ENCODE measurements at places on chromosomes 13 and 19.

GRCh38 chr13:104301171-104301975, 1235.2 kb upstream of the SLC10A2 start:
- no peak for DNase-seq

DNA sequence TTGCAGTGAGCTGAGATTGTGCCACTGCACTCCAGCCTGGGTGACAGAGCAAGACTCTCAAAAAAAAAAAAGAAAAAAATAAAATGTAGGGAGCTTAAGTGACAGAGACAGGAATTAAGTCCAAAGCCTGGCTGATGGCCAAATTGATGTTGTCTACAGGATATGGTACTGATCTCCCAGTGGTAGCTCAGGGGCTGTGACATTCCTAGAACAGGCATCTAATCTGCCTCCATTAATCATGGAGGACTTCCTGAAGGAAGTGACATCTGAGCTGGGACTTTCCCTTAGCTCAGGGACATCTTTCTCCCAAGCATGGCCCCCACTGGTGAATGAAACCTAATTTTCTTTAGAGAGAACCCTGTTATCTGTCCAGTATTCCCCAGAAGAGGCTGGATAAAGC, 11.4 kb upstream of the EDDM13 start:
- no peak for DNase-seq

DNA sequence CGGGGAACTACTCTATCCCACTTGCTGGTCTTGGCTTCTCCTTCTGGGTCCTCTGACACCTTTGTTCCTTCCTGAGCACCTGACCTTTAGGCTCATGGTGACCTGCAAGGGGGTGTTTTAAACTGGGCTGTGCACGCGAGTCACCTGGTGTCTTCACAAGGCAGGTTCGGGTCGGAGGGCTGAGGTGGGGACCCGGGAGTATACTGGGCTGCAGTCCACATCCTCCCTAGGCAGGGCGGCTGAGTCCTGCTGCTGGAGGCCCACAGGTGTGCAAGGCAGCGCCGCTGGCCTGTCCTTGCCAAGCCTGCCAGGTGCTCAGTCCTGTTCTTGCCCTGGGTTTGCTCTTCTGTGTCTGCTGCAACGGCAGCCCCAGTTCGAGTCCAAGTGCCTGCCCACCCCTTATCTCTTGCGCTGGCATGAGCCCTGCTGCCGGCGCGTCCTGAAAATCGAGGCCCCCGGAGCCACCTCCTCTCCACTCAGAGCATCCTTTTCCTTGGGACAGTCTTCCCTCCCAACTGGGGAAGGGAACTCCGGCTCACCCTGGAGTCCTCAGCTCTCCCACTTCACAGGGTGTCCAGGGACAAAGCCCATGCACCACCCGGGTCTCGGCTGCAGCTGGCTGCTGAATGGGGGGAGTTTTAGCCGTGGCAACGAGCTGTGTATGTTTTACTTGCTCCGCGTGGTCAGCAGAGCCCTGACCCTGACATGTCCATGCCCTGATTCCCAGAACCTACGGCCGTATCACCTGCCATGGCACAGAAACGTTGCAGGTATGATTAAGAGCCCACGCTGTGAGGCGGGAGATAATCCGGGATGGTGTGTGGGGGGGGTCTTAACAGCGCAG, 193.5 kb downstream of the TEX29 start:
- no peak for DNase-seq

DNA sequence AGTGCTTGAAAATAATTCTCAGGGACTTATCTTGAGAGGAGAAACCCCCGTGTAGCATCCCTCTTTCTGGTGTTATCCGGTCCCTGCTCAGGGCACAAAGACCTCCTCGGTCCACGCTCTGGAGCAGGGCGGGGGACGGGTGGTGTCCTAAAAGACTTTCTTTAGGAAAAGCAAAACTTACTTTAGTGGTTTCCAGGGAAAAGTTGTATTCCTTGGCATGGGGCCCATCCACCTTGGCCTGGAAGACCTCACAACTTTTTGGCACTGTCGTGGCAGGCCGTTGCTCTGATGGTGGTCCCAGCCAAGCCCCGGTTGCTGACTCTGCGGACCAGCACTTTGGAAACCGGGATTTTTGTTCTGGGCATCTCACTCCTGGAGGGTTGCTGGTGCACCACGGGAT, 2.7 kb downstream of the AMER2 start:
- DNase-seq = no peak

DNA sequence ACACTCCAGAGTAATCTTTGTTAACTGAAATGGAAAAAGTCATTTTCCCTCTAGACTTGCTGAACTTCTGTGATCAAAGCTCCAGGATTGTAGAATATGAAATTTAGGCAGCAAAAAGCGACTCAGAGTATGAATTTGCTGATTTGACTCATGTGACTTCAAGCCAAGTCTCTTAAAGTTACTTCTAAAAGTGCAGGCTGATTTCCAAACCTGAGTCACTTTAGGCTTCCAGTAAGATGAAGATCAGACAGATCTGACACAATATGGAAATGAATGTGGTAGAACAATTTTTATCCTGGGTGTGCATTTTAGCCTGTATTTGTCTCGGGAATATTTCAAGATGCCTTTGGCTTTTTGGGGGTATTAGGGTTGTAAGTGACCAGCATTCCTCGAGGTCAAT, 151.0 kb upstream of the TMTC4 start:
- no peak for DNase-seq

DNA sequence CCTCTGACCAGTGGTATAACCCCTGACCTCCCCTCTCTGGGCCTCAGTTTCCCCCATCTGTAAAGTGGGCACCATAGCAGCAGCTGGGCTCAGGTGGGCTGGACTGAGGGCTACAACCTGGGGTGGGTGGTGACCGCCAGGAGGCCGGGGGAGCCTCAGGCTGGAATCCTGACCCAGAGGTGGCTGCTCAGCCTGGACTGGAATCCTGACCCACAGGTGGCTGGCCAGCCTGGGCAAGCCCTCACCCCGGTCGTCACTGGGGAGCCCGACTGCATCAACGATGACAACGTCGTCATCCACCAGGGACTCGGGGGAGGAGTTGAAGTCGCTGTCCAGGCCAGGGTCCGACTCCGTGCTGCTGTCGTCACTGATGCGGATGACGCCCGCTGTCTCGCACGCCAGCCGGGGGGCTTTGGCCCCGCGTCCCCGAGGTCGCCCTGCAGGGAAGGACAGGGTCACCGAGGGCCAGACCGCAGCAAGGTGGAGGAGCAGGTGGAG, 10.2 kb downstream of the GPX4 start:
- no peak for DNase-seq
